ENCODE measurements at places on chromosomes 16 and 17.

DNA sequence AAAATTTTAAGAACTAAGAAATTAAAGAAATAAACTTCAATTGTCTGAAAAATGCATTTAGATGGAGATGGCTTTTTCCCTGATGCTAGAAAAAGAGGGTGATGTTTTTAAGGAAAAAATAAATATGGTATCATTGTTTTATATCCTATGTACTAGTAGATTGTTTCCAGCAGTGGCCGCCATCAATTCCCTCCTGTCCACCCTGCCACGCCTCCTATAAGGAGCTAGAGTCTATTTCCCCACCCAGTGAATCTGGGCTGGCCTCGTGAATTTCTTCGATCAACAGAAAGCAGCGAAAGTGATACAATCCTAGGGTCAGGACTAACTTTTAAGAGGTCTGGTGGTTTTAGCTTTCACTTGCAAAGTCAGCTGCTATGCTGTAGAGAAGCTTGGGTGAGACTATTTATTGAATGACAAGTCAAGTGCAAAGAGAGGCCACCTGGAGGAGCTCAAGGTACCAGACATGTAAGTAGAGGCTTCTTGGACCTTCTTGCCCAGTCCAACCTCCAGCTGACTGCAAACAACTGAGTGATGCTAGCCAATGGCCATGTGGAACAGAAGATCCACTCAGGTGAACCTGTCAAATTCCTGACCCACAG is 80.9 kb upstream of the MTMR4 start:
- no peak for DNase-seq

DNA sequence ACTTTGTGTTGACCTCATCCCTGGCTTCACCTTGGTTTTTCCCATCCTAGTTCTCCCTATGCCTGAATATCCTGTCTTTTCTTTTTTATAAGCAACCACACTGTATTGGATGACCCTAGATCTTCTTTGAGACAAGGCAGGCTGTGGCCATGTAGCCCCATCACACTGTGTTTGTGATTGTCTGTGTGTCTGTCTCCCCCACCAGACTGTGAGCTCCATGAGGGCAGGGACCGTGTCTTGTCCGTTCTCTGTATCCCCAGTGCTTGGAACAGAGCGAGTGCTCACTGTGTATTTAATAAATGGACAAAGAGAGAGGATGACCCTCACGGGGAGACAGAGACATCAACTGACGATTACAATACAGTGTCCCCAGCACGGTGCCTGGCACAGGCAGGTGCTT is 7.1 kb downstream of the SLC25A39 start:
- no peak for DNase-seq

DNA sequence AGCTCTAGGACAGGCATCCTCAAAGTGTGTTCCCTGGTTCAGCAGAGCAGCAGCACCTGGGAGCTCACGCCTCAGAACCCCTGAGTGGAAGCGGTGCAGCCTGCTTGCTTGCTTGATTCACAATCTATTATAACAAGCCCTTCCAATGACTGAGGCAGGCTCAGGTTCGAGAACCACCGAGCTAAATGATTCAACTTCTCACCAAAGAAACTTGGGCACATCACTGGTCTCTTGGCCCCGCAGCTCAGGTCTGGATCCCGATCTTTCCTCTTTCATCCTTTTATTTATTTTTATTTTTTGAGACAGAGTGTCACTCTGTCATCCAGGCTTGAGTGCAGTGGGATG is 24.5 kb downstream of the CLUH start:
- no peak for DNase-seq

- no peak for DNase-seq
These were observed 301.6 kb upstream of the C16orf82 start for GRCh38 chr16:26765087-26765486.

DNA sequence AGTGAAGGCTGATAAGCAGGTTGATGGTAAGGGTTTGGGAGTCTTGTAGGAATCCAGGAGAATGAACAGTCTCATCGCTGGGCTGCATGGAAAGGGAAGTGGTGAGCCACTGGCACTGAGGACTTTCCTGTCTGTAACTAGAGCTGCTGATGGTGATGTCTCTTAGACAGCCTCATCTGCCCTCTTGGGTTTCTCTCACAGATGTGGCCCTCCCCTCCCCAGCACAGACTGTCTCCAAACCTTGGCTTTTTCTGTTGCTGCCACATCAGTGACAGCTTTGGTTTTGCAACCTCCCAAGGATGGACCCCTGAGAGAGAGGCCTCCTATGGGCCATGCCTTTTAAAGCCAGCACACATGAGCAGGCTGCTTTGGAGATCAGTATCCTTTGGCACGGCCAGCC is 16.9 kb downstream of the PLCG2 start:
- DNase-seq = no peak

Measured in HTR-8/SVneo (cell line).